Activated CD4-positive, alpha-beta memory T cell treated with anti-CD3 and anti-CD28 coated beads, Interleukin-2, amount 10 ng/mL, durations not matched to agents 7 days and 5 days (primary cell): ENCODE measurements at places on chromosomes 1 and 21. TPM values are rescaled to one million over a fixed set of nuclear protein-coding genes. Genes with fewer than 3 reads are reported as not detected.

GRCh38 chr1:8571200-8571984 is 246.0 kb downstream of the RERE start:
- H3K4me1 ChIP-seq: peaks cover 10% of the 10 kb centered on the region
- no peak overlapping the region for H3K27ac ChIP-seq
- no peak overlapping the region for H3K4me3 ChIP-seq
- H3K27me3 ChIP-seq: no peaks in the 10 kb centered on the region
- H3K36me3 ChIP-seq: peaks cover 2% of the 10 kb centered on the region

ANKRD34A gene
- total RNA-seq: 3.7 TPM

DNA sequence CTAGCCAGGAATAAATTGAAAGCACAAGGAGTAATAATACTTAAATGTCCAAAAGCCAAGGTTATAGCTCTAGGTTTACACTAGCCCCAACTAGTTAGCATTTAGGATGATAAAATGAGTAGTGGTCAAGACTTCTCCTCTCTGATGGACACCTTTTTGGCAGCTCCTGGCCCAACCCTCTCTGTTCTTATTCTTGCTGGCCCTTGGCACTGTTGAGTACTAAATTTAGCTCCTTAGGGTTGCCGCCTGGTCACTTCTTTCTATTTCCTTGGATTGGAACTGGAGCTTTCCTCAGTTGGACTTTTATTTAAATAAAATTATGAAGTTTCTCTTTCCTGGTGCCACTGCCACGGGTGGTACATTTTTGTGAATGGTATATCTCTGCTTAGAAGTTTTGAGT is 28.3 kb downstream of the ARID1A start:
- peaks cover 79% of the 10 kb centered on the region for H3K4me1 ChIP-seq
- no peaks in the 10 kb centered on the region for H3K27me3 ChIP-seq
- no peak overlapping the region for H3K27ac ChIP-seq
- no peak overlapping the region for H3K4me3 ChIP-seq
- H3K36me3 ChIP-seq: peaks cover 40% of the 10 kb centered on the region
- DNase-seq: no peak

GRCh38 chr21:29166323-29166722 is 35.9 kb downstream of the MAP3K7CL start:
- DNase-seq: no peak
- H3K36me3 ChIP-seq: peaks cover 15% of the 10 kb centered on the region
- H3K4me3 ChIP-seq: no peak overlapping the region
- H3K27me3 ChIP-seq: no peaks in the 10 kb centered on the region
- H3K4me1 ChIP-seq: peaks cover 21% of the 10 kb centered on the region

DNA sequence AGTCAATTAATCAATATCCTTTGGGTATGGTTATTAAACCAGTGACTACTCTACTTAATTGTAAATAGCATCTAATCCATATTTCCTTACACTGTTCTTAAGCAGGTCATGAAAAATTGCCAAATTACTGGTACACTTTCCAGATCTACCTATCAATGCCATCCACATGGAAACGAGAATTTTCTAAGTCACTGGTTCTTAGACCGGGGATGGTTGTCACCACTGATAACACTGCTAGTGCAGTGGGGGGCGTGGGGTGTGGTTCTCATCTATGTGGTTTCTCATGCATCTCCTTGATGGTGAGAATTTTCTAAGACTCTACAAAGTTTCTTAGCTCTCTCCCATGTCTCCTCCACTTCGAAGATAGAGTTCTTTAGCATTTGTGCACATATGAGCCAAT is 63.7 kb upstream of the COG2 start:
- H3K4me1 ChIP-seq: no peaks in the 10 kb centered on the region
- no peaks in the 10 kb centered on the region for H3K36me3 ChIP-seq
- no peak overlapping the region for H3K4me3 ChIP-seq
- peaks cover 11% of the 10 kb centered on the region for H3K27me3 ChIP-seq
- no peak for DNase-seq
- no peak overlapping the region for H3K27ac ChIP-seq

DNA sequence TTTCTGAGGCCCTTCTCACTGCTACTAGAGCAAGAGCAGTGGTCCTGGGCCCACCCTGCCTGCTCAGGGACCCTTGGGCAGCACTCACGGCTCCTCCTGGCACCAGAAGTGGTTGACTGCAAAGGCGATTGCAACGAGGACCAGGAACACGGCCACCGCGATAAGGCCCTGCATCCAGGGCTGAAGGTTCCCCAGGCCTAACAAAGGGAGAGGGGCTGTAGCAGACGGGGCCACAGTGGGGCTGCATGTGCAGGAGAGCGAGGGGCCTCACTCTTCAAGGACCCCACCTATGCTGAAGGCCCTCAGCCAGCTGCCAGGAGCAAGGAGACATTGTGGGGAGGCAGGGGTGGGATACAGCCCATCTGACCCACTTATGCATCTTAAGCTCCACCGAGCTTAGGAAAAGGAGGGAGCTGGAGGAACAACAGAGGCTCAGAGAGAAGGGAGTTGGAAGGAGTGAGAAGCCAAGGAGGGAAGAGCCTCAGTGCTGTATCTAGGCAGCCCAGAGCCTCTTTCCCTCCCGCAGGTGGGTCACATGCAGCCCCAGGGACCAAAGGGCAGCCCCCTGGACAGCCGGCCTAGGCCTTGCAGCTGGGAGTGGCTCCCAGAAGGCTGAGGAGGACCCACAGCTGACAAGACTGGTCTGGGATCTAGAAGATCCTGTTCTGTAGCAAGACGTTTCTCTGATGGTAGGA is 2.5 kb downstream of the PDZK1IP1 start:
- H3K27ac ChIP-seq: no peak overlapping the region
- DNase-seq: peak; percentile 9
- H3K4me3 ChIP-seq: no peak overlapping the region
- H3K4me1 ChIP-seq: no peaks in the 10 kb centered on the region
